Activated CD8-positive, alpha-beta memory T cell treated with anti-CD3 and anti-CD28 coated beads, Interleukin-2, amount 10 ng/mL, durations not matched to agents 7 days and 5 days (primary cell): ENCODE measurements at places on chromosomes 4 and X.

DNA sequence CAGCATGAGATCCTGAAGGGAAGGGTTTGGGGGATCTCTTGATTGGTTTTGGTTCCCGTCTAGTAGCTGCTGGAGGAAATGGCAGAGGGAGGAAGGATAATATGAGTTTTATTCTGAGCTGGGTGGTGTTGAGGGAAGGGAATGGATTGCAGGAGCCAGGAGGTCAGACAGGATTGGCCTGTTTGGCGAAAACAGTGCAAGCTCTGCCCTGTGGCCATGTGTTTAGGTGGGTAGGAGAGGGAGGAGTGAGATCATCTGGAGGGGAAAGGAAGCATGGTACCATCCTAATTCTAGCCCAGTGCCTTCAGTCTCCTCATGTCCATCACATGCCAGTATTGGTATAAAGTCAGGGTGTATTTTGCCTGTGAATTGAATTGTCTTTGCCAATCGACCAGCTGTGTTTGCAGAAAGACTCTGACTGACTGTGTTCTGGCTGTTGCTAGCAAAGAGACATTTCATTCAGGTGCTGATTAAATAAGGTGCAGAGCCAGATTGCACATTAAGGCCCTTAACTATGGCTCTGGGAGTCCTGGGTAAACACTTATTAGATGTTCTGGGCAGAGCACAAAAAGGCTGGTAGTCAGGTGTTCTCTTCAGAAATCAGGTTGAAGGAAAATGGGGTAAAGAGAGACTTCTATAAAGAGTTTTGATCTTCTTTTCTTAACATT lies 10.0 kb downstream of the TMEM164 start:
- no peak for DNase-seq

- no peak for DNase-seq
These were observed 189.9 kb downstream of the INPP4B start for GRCh38 chr4:142656178-142656577.

- no peak for DNase-seq
These were observed 257.9 kb downstream of the PCDH18 start for GRCh38 chr4:137274404-137274803.

- no peak for DNase-seq
These were observed 66.3 kb downstream of the DCUN1D4 start for GRCh38 chr4:51909236-51909703.

DNA sequence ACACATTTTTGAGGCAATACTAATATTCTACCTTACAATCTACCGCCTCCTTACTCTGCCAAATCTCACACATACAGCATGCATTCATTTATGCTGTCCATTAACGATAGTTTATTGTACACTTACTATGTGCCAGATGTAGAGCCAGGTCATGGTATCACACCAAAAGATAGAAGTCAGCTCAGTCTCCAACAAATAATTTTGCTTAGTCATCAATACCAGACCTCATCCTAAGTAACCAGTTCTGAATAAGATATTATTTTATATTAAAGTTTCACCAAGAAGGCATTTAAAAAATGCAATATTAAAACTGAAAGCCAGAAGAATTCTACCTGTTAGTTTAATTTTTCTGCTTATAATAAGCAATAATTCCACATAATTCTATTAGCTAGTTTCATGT lies 60.6 kb upstream of the TTC29 start:
- no peak for DNase-seq
